ENCODE measurements at places on chromosomes 11 and 22. TPM values are rescaled to one million over a fixed set of nuclear protein-coding genes. Genes with fewer than 3 reads are reported as not detected.

The OR8D4 gene
- total RNA-seq = not detected

The PPP1R14B gene
- 753 TPM for total RNA-seq

The ZP1 gene
- not detected for total RNA-seq

The MS4A4A gene
- total RNA-seq = not detected

The SELENOM gene
- 56.3 TPM for total RNA-seq

The PIWIL4 gene
- total RNA-seq = 0.22 TPM

The TRAPPC4 gene
- total RNA-seq = 155 TPM

The FAM83F gene
- 3.3 TPM for total RNA-seq

The ZNF280A gene
- not detected for total RNA-seq

The VSIG10L2 gene
- total RNA-seq = not detected

The A4GALT gene
- total RNA-seq = 16.2 TPM

The TRIM6 gene
- 6.3 TPM for total RNA-seq

The WNT11 gene
- not detected for total RNA-seq

The OR4A16 gene
- total RNA-seq = not detected

The SMIM35 gene
- not detected for total RNA-seq

The TMEM191B gene
- total RNA-seq = not detected

The RHOG gene
- total RNA-seq = 47.3 TPM

All from epithelial cell of proximal tubule (primary cell).